ENCODE measurements at places on chromosomes 6 and 20. TPM values are rescaled to one million over a fixed set of nuclear protein-coding genes. Genes with fewer than 3 reads are reported as not detected.

GRCh38 chr6:103629613-103630012, 1230.1 kb downstream of the HACE1 start:
- no peak for DNase-seq

AIF1 gene
- not detected for total RNA-seq

GRCh38 chr20:32050324-32050841, 1.7 kb upstream of the HCK start:
- DNase-seq: no peak

SIRPD gene
- total RNA-seq: not detected

- no peak for DNase-seq
Measured at GRCh38 chr6:76422511-76423213, 350.2 kb upstream of the IMPG1 start.

GPX5 gene
- total RNA-seq: not detected

- no peak for DNase-seq
Measured at GRCh38 chr6:105952772-105953690, 133.1 kb upstream of the PRDM1 start.

OOEP gene
- total RNA-seq: not detected

- DNase-seq: no peak
Measured at GRCh38 chr6:90496258-90497016, 90.4 kb downstream of the MAP3K7 start.

- DNase-seq: no peak
Measured at GRCh38 chr20:4674672-4675071, 47.0 kb upstream of the PRND start.

- no peak for DNase-seq
Measured at GRCh38 chr6:19210849-19211590, 626.1 kb upstream of the ID4 start.

DNA sequence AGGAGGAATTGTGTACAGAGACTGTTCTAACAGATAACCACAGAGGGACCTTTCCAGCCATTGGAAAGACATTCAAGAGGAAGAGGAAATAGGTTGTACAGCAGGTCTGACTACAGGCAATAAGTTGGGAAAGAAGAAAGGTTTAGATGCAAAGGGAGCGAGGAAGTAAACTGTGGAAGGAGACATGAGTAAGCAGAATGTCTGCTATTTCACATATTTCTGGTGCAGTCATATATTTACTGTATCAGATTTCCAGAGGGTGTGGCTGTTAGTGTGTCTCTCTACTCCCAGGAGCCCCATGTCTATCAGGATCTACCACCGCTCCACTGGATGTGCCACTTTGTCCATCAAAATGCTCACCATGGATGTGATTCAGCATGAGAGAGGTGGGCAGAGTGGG, 25.9 kb downstream of the MRS2 start:
- DNase-seq: no peak

- DNase-seq: no peak
Measured at GRCh38 chr6:10256113-10256690, 158.7 kb downstream of the TFAP2A start.

CDC40 gene
- 23.9 TPM for total RNA-seq

DNA sequence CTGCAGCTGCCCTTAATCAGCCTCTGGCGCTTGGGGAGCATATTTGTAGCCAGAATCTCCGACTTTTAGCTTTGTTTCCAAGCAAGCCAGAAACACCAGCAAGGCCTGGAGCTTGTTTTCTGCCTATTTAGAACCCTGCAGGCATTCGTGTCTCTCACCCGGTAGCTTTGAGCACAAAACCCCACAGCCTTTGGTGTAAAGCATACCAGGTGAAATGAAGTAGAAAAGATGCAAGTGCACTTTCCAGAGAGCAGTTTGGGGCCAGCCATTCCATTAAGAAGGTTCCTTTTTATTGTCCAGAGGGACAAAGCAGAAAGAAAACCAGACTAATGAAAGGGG, 736 bp downstream of the FAM217B start:
- no peak for DNase-seq

ARMH2 gene
- total RNA-seq: not detected

GRCh38 chr20:45752746-45753145, 30.6 kb downstream of the SPINT4 start:
- DNase-seq: no peak

DNA sequence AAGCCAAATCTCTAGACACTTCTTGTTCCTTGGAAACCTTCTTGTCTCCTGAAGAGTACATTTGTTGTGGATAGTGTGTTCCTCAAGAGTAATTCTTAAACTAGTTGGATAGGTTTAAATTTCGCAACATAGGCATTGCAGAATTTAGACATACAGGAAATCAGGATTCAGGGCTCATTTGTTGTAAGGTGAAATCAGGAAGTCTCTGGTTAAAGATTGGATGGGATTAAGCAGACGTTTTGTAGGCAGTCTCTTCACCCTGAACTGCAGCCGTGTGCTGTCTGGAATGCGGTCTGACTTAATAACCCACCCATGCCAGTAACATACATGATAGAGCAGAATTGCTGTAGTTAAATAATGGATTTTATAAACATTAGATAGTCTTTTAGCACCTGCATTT, 21.7 kb downstream of the HIVEP1 start:
- DNase-seq: no peak

- no peak for DNase-seq
Measured at GRCh38 chr6:151690768-151691562, 116.5 kb upstream of the ESR1 start.

UCKL1 gene
- 35.5 TPM for total RNA-seq

DNA sequence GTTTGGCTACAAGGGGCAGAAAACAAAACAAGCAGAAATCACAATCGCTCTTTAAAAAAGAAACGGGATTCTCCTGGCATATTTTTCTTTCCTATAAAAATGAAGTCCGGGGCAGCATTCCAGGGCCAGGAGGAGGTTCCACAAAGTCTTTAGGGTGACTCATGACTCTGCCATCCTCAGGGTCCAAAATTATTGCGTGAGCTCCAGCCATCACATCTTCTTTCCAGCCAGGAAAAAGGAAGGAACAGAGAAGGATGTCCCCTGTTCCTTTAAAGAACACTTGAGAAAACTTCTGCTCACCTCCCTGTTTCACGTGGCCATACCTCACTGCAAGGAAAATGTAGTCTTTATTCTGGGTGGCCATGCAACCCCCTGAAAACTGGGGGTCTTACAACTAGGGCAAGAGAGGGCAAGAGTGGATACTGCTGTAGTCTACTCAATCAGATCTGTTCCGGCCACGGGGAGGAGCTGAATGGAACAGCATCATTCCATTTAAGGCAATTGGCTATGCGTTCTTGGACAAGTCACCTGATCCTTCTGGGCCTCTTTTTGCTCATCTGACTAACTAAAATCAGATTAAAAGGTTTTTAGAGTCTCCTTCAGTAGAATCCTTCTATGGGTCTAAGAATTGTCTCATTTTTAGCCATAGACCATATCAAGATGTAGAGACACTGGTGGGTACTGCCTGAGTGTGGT, 49.4 kb downstream of the CTCFL start:
- no peak for DNase-seq

ALDH8A1 gene
- 0.42 TPM for total RNA-seq

GRCh38 chr20:4091490-4092479, 76.4 kb upstream of the RNF24 start:
- peak; percentile 83 for DNase-seq

GPR6 gene
- not detected for total RNA-seq

- no peak for DNase-seq
Measured at GRCh38 chr6:84719152-84719551, 45.2 kb downstream of the TBX18 start.

- no peak for DNase-seq
Measured at GRCh38 chr6:137652961-137653705, 158.9 kb upstream of the OLIG3 start.

DNA sequence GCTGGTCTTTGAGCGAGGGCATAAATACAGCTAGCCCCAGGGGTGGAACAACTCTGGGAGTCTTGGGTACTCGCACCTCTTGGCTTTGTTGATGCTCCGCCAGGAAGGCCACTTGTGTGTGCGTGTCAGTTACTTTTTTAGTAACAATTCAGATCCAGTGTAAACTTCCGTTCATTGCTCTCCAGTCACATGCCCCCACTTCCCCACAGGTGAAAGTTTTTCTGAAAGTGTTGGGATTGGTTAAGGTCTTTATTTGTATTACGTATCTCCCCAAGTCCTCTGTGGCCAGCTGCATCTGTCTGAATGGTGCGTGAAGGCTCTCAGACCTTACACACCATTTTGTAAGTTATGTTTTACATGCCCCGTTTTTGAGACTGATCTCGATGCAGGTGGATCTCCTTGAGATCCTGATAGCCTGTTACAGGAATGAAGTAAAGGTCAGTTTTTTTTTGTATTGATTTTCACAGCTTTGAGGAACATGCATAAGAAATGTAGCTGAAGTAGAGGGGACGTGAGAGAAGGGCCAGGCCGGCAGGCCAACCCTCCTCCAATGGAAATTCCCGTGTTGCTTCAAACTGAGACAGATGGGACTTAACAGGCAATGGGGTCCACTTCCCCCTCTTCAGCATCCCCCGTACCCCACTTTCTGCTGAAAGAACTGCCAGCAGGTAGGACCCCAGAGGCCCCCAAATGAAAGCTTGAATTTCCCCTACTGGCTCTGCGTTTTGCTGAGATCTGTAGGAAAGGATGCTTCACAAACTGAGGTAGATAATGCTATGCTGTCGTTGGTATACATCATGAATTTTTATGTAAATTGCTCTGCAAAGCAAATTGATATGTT, 19.2 kb downstream of the IRF4 start:
- no peak for DNase-seq

Data from osteocyte (in vitro differentiated cells).